ENCODE measurements at places on chromosomes 2 and 18.

GRCh38 chr2:226694149-226694548, 105.5 kb downstream of the IRS1 start:
- no peak for DNase-seq

GRCh38 chr2:221350616-221351015, 221.5 kb downstream of the EPHA4 start:
- no peak for DNase-seq

DNA sequence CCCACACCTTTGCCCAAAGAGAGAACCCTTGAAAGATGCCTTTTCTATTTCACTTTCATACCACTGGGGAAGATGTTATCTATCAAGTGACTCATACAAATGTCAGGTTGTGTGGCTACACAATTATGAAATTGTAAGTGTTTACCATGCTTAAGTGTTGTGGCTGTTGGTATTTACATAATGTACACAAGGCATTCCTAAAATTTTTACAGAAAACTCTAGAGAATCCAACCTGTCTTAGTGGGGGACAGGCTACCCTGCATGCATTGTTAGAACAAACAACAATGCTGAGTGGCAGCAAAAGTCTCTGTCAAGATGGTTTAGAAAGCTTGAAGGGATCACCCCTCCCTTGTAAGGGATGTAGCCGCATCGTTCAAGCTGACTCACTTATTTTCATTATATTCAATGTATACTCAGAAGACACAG, 5.5 kb upstream of the MGAT4A start:
- DNase-seq: no peak

- DNase-seq: no peak
Measured at GRCh38 chr18:77131100-77131651, 1.4 kb downstream of the MBP start.

DNA sequence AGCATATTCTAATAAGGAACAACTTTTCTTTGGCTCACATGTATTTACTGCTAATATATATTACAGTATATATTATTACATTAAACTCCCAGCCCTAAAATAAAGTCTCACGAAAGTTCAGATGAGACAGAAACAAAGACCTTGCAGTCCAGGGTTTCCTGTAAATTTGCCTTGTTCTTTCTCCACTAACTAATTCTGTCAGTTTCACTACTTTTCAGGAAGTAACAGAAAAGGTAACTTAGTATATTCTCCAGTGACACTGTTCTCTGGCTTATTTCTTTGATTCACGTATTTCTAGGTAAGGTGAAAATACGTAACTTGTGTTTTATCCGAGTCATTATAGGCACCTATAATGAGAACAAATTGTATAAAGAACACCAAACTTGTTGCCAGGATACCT, 35.2 kb downstream of the HDLBP start:
- no peak for DNase-seq

DNA sequence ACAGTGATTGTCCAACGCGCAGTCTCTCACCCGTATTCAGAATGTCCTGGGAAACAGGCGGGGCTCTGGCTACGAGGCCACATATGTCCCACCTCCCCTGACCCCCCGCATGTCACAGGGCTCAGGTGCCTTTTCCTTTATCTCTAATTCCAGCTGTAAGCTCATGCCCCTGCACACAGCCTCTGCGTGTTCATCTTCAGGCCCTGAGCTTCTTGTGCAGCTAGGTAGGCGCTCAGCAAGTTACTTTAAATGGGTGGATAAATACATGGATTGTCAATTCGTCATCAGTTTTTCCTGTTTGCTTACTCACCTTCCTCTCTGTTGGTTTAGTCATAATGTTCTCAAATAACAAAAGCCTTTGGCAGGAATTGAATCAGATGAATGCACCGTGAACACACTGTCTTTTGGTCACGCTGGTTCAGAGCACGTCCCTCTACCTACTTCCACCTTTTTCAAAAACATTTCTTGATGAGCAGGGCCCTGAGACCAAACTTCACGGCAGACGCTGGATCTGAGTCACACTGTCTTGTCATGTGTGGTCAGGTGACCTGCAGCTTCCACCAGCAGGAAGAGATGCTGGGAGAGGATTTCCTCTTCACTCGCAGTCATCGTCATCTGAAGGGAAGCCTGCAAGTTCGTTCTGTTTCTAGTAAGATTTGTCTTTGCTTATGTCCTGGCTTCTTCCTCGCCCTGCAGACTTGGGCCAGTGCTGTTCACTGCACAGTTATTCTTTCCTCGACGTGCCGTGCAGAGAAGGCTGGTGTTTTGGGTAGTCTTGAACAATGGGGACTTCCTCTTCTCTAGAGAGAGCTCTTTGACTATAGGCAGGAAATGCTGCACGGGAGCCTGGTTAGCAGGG, 138.1 kb downstream of the PTGR3 start:
- peak; percentile 42 for DNase-seq

DNA sequence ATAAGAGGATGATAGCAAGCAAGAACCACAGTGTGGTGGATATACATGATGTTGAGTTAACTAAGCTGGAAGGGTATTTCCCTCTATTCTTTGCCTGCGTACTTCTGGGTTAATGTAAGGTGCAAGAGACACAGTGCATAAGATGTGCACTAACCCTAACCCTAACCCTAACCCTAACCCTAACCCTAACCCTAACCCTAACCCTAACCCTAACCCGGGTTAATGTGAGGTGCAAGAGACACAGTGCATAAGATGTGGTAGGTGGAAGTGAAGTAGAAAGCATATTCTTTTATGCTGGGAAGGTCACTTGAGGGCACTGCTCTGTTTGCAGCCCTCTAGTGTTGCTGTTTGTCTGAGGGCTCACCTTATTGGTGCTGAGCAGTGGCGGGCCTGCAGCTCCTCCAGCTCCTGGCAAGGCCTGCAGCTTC, 181.5 kb upstream of the ITGA4 start:
- no peak for DNase-seq

GRCh38 chr2:18368008-18368407, 192.4 kb downstream of the RDH14 start:
- no peak for DNase-seq

DNA sequence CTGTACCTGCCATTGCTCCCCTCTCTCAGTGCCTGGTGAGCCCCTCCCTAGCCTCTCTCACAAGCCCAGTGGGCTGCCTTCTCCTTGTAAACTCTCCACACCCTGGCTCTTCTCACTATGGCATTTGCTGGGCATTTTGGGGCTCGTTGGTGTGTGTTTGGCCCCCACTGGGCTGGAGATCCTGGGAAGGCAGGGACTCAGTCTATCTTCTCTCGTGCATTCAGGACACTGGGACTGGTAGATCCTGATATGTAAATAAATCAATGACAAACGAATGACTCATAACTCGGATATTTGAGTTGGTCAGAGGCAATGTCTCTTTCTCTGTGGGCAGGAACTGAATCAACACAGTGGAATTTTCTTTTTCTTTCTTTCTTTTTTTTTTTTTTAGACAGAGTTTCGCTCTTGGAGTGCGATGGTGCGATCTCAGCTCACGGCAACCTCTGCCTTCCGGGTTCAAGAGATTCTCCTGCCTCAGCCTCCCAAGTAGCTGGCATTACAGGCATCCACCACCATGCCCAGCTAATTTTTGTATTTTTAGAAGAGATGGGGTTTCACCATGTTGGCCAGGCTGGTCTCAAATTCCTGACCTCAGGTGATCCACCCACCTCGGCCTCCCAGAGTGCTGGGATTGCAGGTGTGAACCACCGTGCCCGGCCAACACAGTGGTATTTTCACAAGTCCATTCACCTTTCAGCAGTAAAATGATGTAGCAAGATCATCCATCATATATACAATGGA, 144.6 kb upstream of the SPRED2 start:
- DNase-seq: no peak

DNA sequence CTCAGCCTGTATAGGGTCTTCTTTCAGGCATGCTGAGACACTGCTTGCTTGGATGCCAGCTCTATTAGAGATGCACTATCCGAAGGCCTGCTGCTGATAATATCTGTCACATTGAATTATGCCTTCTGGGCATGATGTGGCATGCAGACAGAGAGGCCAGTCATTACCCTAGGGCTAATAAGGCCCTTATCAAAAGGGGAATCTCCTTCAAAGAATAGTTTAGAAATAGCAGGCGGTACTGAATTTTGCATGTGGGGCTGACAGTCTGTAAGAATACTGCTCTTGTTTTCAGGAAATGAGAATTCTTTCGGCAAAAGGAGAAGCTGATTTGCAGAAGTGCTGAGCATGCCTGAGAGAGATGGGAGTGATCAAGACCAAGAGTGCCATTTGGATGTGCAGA, 13.1 kb upstream of the LHCGR start:
- DNase-seq: no peak

DNA sequence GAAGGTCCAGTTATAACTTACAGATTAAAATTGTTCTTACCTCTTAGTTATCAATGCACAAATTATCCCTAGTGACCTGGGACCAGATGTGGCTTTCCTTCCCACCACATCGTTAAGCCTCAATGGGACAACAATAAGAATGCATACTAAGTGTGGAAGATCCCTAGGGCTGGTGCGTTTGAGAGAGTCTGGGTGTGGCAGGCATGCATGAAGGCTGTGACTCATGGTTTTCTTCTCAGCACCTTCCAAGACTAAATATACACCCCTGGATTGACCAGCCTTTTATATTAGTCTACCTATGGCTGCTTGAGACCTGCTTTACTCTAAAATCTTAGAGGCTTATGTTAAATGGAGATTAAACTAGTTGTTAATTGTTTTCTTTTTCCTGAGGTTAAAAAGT, 261.7 kb upstream of the SLC14A2 start:
- DNase-seq: no peak

DNA sequence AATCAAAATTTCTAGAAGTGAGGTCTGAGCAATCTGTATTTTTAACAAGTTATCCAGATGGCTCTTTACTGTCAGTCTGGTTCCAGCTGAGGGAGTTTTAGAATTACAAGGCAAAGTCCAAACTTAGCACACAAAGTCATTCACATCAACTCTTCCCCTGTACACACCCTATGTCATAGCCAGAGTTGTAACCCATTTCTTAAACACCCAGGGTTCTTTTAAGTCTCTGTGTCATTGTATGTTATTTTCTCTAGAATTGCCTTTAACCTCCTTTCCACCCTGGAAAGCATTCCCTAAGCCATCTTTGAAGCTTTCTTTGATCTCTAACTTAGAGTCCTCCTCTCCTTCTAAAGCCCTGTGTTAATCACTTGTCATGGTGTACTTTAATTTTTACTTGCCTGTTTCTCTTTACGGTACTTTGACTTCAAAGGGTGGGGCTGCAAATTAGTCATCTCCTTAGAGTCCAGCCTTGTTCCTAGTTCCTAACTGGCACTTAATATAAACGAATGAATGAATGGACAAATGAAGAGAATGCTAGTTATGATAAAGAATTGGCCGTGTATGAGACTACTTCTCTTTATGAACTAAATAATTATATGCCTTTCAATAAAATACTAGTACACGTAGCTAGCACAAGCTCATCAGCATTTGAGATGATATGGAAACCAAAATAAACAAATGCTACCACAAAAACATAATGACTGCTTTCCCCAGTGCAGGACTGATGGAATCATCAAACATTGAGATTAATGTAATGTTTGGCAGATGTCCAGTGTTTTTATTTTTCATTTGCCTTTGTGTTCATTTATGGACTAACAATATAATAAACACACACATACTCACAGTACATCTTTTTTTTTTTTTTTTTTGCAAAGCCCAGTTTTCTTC, 11.9 kb upstream of the ACTR3 start:
- no peak for DNase-seq

- no peak for DNase-seq
Measured at GRCh38 chr18:5288517-5288935, 7.0 kb downstream of the ZBTB14 start.

DNA sequence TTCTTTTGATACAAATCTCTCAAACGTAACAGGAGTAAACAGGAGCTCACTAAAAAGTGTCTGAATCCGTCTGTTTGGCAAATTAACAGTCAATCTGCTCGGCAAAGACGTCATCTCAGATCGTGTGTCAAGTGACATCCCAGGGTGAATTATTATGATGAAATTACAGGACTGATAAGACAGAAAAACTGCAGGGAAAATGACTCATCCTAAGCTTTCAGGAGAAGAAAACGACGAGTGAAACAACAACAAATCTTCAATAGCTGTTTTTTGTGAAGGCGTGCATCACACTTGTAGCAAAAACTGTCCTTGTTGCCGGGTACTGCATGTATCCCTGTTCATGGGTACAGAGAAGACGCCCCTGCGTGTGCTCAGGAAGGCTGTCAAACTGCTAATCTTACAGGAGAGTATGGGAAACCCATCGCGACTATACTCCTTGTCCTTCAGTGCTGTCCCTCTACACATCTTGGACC, 24.9 kb downstream of the EPB41L3 start:
- DNase-seq: no peak

GRCh38 chr2:234423884-234424283, 73.0 kb downstream of the ARL4C start:
- no peak for DNase-seq

DNA sequence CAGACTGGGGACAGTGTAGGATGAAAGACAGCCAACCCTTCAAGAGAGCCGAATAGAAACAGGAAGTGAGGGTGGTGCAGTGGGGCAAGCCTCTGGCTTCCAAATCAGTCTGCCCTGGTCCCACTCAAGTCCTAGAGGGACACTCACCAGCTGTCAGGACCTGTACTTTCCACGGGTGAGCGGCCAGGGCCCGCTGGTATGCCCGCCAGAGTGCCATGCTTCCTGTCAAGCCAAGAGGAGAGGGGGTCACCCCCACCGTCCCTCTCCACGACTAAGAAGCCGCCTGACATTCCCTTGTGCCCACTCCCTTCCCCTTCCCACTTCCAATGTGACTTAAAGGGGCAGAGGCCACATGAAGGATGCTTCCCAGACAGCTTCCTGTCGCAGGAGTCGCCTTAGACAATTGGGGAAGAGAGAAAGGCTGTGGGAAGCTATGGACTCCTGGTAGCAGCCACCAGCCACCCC, 564 bp downstream of the MPV17 start:
- no peak for DNase-seq

GRCh38 chr18:74450626-74451025, 6.5 kb downstream of the DIPK1C start:
- DNase-seq: no peak

DNA sequence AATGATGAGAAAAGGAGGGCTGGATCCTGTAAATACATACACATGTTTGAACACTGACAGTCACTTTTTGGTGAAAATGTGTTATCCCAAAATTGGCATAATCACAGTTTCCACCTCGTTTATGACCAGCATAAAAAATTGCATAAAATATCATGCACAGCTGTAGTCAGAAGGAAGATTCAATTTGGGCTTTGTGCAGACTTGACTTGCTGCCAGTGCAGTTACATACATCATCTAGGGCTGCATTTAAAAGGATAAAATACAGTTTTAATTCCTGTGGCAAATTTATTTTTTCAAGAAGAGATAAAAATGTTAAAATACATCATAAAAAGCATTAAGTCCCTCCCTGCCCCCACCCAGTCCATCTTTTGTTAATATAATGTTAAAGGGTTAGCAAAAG, 103.8 kb downstream of the VWC2L start:
- no peak for DNase-seq

DNA sequence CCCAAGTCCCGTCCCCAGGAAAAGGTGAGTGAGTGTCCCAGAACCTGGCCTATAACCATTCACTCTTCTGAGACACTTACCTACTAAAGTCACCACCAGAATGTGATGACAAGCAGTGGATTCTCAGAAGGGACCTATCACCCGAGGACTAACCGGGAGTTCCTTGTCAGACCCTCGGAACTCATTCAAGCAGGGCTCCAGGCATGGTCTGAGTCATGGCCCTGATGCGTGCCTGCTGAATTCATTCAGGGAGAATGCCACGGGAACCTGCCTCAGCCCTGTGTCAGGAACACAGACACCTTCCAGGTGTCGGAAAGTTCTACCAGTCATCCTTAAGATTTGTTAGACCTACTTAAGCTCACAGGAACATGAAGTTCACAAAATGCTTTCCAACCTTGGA, 29.8 kb downstream of the ALPK2 start:
- DNase-seq: no peak

- DNase-seq: no peak
Measured at GRCh38 chr2:3575534-3576262, 638 bp downstream of the RPS7 start.

- no peak for DNase-seq
Measured at GRCh38 chr2:204226305-204226880, 289.8 kb downstream of the ICOS start.
